ENCODE measurements at places on chromosomes 5 and 9. TPM values are rescaled to one million over a fixed set of nuclear protein-coding genes. Genes with fewer than 3 reads are reported as not detected.

CDK7 gene
- 21.4 TPM for total RNA-seq

IRX2 gene
- total RNA-seq, result not detected

DND1 gene
- 5.9 TPM for total RNA-seq

DNA sequence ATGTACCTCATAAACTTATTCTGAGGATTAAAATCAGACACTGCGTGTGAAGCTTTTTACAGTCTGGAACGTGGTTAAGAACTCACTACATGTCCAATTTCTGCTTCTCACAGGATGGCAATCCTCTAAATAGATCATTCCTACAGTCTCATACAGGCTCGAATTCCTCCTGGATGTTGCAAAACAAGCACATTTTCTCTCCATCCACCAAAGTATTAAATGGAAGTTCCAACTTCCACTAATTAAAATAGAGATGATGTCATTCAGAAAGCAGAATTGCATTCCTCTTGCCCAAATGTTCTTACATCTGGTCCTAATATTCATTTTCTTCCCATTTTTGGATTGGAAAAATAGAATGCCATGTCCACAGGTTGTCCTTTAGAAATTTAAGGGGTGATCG lies 145.5 kb upstream of the PCA3 start:
- no peak overlapping the region for H3K27ac ChIP-seq
- H3K27me3 ChIP-seq, result no peaks in the 10 kb centered on the region
- H3K36me3 ChIP-seq, result no peaks in the 10 kb centered on the region
- DNase-seq, result no peak
- H3K4me1 ChIP-seq, result no peaks in the 10 kb centered on the region

- DNase-seq, result no peak
- H3K27ac ChIP-seq, result no peak overlapping the region
- H3K27me3 ChIP-seq, result no peaks in the 10 kb centered on the region
- no peak overlapping the region for H3K4me3 ChIP-seq
- no peaks in the 10 kb centered on the region for H3K36me3 ChIP-seq
- peaks cover 12% of the 10 kb centered on the region for H3K4me1 ChIP-seq
These were observed 17.5 kb downstream of the TMEM161B start for GRCh38 chr5:88251048-88251711.
